Spinal cord (tissue), 10 donors: ENCODE measurements at places on chromosomes 5 and 9. TPM values are rescaled to one million over a fixed set of nuclear protein-coding genes. Genes with fewer than 3 reads are reported as not detected.

Gene IRF1
- total RNA-seq: 8.5 TPM

Gene CDK5RAP2
- total RNA-seq: 36.5 TPM

Gene RNF183
- 0.11 TPM for total RNA-seq

Gene DDX4
- total RNA-seq: not detected

Gene LTC4S
- total RNA-seq: 1.9 TPM

Gene ARHGEF37
- 7.0 TPM for total RNA-seq

Gene MINAR2
- 0.10 TPM for total RNA-seq

Gene SPINK4
- total RNA-seq: not detected

Gene PCDHAC2
- 27.1 TPM for total RNA-seq

Gene YIPF5
- 76.1 TPM for total RNA-seq

Gene IRX2
- total RNA-seq: 11.0 TPM

Gene GABRG2
- 77.7 TPM for total RNA-seq

Gene AFAP1L1
- 48.6 TPM for total RNA-seq

Gene BAAT
- total RNA-seq: 0.40 TPM

Gene TMEM215
- 5.2 TPM for total RNA-seq

Gene MRPL22
- 42.3 TPM for total RNA-seq

Gene CCDC187
- total RNA-seq: 0.10 TPM

Gene OLFM1
- total RNA-seq: 125 TPM

Gene WDR31
- total RNA-seq: 4.8 TPM

Gene PDE8B
- total RNA-seq: 17.0 TPM

Gene TAF11L5
- total RNA-seq: not detected

Gene SLC45A2
- 0.39 TPM for total RNA-seq

Gene C1QTNF3
- total RNA-seq: 52.4 TPM

Gene RHOBTB3
- total RNA-seq: 182 TPM

Gene ASS1
- total RNA-seq: 234 TPM

Gene TMEM267
- 32.1 TPM for total RNA-seq

Gene LRRC19
- not detected for total RNA-seq

Gene OSTF1
- 36.3 TPM for total RNA-seq

Gene MYOZ3
- 5.5 TPM for total RNA-seq

Gene CDC20B
- 0.30 TPM for total RNA-seq

Gene GPR151
- 0.06 TPM for total RNA-seq

Gene PCSK5
- total RNA-seq: 15.6 TPM

Gene GABRB2
- total RNA-seq: 44.6 TPM

Gene CSNK1A1
- 263 TPM for total RNA-seq

Gene LCN1
- total RNA-seq: not detected

Gene TNFSF15
- 0.69 TPM for total RNA-seq
